ENCODE measurements at places on chromosomes 5 and 9.

DNA sequence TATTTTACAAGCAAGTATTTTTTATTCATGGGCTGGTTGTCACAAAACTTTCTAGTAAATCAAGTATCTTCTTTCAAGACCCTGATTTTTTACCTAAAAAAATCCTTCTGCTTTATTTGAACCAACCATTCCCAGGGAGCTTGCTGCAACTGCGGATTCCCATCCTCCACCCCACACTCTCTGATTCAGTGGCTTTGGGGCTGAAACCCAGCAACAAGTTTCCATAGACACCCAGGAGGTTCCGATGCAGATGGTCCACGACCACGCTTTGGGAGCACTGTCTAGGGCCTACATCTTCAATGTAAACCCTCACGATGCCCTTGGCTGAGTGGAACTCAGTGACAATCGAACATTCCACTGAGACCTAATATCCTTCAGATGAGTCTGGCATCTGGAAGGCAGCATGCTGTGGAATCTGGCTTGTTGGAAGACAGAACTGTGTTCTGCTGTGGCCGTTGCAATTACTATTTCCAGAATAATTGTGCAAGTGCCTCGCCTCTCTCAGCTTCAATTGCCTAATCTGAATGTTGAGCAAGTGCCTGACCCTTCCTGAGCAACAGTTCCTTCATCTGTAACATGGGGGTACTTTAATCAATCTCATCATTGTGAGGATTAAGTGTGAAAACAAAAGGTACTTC is 105.1 kb downstream of the INSYN2B start:
- no peak for DNase-seq

DNA sequence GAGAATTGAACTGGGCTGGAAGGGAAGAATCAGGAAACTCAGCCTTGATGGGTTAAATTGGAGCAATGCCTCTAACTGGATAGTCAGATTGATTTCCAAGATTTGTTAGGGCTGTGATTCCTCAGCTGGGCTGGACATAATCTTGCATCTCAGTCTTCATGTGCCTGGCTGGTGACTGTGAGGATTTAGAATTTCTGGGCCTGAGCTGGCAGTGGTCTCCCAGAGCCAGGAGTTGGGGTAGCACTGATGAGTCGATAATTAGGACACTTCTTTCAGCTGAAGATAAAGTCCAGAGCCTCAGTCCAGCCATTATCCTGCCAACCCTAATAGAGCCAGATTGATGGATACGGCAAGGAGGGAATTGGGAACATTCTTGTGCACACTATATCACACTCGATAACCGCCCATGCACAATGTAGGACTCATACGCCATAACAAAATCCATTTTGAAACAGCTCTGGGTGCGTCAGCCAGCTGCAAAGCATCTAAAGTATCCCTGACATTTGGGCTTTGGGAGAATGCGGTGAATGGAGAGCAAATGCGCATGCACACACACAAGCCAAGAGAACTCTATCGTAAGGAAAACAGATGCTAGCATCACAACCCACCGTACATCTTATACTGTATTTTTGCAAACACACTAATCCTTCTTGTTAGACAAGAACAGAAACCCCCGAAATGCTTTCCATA is 405.1 kb upstream of the KLF4 start:
- no peak for DNase-seq

DNA sequence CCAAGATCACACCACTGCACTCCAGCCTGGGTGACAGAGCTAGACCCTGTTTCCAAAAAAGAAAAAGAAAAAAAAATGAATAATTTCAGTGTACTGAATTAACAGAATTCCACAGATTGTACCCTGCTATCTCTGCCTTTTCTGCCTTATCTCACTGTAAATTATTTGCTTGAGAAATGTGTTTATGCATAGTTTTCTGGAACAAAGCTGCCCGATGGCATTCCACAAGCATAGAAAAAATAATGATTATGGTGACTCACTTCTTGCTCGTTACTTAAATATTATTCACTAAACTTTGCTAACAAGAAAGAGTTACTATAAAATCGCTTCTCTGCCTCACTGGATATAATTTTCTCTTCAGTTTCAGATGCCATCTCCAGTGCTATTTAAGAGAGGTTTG is 88.7 kb upstream of the FAM169A start:
- DNase-seq: no peak

DNA sequence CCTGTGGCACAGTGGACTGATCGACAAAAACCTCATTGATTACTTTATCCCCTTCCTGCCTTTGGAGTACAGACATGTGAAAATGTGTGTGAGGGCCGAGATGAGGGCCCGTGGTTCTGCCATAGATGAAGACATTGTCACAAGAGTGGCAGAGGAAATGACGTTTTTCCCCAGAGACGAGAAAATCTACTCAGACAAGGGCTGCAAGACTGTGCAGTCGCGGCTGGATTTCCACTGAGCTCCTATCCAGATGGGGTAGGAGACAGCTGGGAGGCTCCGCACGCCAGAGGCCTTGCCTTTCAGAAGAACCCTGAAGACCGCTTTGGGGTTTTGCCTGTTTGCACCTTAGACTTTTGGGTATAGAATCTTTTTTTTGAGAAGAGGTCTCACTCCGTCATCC is 6.4 kb downstream of the TOR1B start:
- no peak for DNase-seq

DNA sequence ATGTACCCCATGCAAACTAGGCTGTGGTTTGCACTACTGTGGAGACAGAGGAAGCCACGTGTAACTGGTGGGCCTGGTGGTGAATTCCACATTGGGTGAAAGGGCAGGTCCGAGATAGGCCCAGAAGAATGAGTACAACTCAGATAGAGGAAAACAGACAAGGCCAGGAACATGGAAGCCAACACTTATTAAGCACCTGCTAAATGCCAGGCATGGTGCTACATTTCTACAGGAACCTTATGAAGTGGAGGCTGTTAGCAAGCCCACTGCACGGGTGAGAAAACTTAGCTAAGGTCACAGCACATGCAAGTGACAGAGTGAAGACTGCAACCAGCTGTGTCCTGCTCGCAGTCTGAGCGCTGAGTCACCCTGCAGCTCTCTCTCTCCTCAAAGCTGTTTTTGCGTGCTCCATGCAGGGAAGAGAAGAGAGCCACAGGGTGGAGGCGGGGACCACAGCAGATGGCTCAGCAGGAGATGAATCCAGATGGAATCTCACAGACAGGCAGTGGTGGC is 65.5 kb upstream of the SPTLC1 start:
- no peak for DNase-seq

DNA sequence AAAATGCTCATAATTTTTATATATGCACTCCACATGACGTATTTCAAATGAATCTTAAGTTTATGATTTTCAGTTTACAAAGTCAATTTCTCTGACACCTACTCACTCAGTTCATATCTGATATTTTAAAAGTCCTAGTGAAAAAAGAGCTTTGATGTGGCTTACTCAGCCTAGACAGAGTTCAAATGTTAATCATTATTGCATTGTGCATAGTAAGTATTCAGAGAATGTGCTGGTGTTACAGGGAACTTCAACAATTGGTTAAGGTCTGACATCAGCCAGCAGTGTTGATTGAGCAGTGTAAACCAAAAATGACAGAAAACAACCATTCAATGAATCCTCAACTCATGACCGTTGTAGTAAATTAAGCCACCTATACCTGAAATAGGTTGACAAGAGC is 147.2 kb upstream of the LHFPL2 start:
- no peak for DNase-seq

- no peak for DNase-seq
Measured at GRCh38 chr9:112939418-112939817, 48.7 kb upstream of the SLC46A2 start.

DNA sequence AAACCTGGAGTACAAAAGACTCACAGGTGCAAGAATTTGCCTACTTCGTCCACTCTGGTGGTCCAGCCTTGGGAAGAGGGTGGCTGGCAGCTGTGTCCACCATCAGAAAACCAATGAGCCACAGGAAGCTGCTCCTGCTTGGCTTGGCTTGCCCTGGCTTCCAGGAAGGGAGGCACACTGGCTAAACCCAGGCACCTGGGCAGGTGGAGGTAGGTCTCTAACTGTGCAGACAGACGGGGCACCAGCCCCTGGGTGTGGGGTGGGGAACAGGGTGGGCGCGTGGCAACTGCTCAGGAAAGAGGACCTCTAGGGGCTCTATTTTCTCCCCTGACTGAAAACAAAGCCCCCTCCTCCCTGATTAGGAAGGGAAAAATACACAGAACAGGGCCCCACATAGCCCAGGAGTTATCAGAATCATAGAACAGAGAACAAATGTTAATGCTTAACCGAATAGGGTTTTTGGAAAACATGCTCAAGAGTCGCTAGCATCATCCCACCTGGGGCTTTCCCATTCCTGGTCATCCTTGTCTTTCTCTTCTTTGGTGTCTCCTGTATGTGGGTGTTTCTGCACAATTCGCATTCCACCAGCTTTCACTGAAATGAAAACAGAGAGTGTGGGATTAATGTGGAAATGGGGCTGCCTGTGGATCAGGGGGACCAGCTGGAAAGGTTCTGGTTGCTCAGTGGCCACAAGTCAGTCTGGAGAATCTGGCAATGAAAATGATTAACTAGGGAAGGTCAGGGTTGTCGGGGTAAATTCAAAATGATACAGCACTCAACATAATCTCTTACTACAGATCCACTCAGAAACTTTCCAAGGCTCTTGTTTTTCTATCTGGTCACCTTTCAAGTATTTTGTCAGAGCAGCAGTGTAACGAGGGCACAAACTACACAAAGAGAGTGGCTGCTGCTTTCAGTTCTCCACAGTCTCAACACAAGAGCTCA is 13.1 kb downstream of the DAP start:
- no peak for DNase-seq

DNA sequence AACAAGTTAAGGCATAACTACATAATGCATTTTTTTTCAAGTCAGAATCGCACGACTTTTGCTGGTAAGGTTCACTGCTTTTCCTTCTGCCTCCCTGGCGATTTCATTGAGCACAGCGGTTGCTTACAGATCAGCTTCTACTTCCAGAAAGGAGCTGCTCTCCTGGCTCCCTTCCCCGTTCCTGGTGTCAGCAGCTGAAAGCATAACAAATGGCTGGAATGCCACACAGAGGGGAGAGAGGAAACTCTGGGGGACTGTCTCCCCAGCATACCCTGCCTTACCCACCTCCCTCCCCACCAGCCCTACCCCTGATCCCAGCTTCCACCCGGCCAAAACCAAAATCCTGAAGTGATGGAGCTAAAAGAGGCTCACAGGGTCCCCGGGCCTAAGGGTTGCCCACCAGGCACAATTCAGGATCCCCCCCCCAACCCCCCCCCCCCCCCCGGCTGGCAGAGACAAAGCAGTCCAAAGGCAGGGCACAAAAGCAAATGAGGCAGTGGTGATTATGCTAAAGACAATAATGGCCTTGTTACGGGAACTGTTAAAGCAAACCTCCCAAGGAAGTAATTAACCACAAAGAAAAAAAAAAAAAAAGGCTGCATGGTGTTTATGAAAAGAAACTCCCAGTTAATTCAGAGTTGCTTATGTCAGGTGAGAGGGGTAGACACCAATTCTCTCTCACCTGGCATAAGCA is 126.1 kb upstream of the WWC1 start:
- DNase-seq: no peak

DNA sequence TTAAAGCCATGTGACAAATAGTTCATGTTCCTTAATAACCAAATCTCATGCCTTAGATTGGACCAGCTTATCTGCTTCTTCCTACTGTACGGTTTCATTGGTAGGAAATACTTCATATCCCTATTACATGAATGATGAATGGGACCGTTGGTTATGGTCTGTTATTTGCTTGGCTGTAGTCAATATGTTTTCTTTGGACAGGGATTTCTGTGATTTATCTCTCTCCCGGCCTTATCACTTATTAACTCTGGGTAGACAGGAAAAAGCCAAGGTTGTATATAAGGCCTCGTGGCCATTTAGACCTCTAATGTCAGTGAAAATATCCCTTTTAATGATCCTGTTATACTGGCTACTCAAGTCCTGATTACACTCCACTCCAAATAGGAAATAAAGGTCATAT is 330.6 kb downstream of the EBF1 start:
- DNase-seq: no peak

GRCh38 chr9:3553076-3553765 is 27.4 kb upstream of the RFX3 start:
- DNase-seq: no peak

GRCh38 chr9:108831496-108832178 is 24.1 kb downstream of the ACTL7B start:
- DNase-seq: no peak

Data from activated CD8-positive, alpha-beta T cell treated with anti-CD3 and anti-CD28 coated beads, Interleukin-2, amount 10 ng/mL, durations not matched to agents 7 days and 5 days (primary cell).